Activated T-cell treated with anti-CD3 and anti-CD28 coated beads, Interleukin-2, amount 50 U/mL, for 4 hours (primary cell): ENCODE measurements at places on chromosomes 11 and 22. TPM values are rescaled to one million over a fixed set of nuclear protein-coding genes. Genes with fewer than 3 reads are reported as not detected.

The P4HA3 gene
- total RNA-seq: not detected

The FADS1 gene
- 3.5 TPM for total RNA-seq

The CYP2D6 gene
- 1.1 TPM for total RNA-seq

The DENND6B gene
- 1.0 TPM for total RNA-seq

GRCh38 chr11:83613767-83614121 is 327.6 kb upstream of the CCDC90B start:
- DNase-seq: no peak
